ENCODE measurements at places on chromosomes 7 and 10.
A peak's percentile ranks its signal among the peaks of the same experiment; 100 is the strongest.

DNA sequence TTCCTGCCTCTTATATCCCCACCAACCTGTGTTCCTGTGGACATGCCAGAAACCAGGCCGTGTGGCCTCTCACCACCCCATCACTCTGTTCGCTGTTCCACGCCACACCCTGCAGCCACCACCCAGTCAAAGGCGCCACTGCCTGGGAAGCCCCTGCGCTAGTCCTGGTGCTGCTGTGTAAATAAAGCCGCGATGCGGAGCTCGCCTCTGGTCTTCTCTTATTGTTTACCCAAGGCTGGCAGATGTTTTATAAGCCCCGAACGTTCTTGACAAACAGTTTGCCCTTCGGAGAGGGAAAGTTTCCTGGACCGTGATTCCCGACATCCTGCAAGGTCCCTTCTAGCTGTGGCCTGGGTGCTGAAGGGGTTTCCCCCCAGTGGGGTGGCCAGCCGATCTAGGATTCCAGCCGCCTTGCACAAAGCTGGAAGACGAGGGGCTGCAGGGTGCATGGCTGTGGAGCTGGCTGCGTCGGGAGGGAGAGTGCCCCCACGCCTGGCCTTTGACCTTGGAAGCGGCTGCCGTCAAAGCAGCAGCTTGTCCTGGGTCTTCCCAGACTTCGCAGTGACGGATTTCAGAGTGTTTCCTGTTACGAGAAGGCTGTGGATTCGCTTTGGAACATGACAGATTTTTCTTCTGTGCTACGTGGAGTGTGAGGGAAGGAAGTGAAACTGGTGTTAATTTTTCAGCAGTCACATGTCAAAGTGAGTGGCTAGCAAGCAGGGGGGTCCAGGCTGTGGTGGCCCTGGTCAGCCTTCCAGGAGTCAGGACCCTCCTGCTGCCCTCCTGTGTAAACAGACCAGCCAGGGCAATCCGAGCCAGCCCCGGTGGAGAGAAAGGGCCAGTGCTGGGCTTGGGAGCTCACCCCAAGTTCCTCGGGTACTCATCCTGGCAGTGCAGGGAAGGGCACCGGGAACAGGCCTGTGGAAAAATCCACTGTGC, 61.6 kb downstream of the LHPP start:
- DNase-seq, result no peak

DNA sequence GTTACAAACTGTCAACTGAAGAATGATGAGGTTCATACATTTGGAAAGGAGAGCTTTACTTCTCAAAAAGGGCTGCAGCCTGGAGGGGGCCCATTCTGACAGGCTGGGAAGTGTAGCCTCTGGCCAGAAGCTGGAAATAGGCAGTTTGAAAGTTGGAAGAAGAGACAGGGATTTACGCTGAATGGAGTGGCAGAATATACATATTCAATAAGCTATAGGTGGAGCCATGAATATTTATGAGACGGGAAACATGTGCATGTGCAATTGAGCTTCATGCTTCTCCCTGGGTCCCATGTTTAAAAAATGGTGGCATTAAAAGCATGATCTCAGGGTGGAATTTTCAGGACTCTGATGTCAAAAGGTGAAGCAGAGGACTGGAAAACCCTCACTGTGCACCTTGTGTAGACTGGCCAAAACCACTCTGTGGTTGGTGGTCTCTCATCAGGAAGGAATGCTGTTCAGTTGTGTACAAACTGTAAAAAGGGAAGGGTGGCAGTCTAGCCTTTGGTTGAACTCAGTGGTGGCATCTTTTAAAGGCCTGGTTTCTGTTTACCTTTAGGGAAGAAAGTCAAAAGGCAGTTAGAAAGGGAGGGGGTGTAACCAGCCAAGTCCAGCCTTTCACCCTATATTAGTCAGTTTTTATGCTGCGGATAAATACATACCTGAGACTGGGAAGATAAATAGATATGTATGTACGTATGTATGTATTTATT, 7.2 kb upstream of the ACTR3B start:
- DNase-seq, result no peak

- DNase-seq, result peak; percentile 54
Measured at GRCh38 chr10:44310762-44311562, 73.9 kb downstream of the CXCL12 start.

- no peak for DNase-seq
Measured at GRCh38 chr7:12643644-12644043, 43.8 kb upstream of the ARL4A start.

DNA sequence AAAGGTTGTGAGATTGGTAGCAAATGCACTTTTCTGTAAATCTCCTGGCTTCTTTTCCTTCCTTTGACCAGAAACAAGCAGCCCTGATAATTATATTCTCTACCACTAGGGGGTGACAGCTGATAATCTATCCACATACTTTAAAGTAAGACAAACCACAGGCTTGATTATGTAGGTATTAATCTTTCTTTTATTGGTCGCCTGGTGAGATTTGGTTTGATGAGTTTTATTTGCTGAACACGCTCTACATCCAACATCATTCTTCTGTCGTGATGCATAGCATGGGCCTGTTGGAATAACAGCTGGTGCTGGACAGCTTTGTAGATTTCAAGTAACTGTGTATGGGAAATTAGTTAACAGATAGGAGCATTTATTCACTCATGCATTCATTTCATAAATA, 63.5 kb downstream of the ZNF365 start:
- DNase-seq, result peak; percentile 56

DNA sequence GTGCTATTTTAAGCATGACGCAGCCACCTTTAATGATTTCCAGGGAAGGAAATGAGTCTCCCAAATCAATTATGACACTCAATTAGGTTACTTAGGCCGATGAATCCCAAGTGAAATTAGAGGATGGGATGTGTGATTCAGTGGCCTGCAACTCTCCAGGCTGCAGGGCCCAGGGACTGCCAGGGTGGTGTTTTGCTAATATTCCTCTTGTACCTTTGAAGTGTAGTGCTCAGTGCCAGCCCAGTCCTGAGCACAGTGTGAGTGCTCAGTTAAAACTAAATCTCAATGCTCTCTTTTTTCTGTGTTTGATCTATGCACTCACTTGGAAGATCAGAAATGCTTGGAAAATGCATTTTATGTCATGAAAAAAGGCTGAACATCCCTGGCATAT, 51.6 kb downstream of the SEM1 start:
- no peak for DNase-seq

- peak; percentile 76 for DNase-seq
Measured at GRCh38 chr10:32346551-32347362, at the start of gene EPC1. TSS of gene EPC1 (minus strand) at chr10:32347158. CDS start at chr10:32346915, 243 bp downstream.

- DNase-seq, result no peak
Measured at GRCh38 chr7:113404245-113404644, 285.9 kb upstream of the SMIM30 start.

- no peak for DNase-seq
Measured at GRCh38 chr10:119216127-119216526, 8.8 kb downstream of the GRK5 start.

DNA sequence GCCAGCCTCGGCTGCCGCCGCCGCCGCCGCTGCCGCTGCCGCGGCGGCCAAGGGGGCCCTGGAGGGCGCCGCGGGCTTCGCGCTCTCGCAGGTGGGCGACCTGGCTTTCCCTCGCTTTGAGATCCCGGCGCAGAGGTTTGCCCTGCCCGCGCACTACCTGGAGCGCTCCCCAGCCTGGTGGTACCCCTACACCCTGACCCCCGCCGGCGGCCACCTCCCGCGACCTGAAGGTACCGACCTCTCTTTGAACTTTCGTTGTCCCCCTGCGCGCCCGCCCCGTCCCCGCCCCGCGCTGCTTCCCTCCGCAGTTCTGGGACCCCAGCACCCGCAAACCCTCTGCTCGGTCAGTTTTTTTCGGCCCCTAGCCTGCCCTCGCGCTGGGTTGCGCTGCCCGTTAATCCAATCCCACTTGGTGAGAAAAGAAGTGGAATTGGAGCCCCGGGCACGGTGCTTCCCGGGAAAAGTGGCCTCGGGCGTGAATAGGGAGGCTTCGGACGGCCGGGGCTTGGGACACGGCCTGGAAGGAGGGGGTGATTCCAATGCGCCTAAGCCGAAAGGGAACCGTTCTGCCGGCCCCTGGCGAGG, 543 bp downstream of the HMX3 start:
- no peak for DNase-seq

- DNase-seq, result no peak
Measured at GRCh38 chr10:111151595-111152307, 74.9 kb downstream of the ADRA2A start.

- DNase-seq, result no peak
Measured at GRCh38 chr7:44447874-44448425, 42.5 kb downstream of the NUDCD3 start.
